ENCODE measurements at places on chromosomes 4 and X.

DNA sequence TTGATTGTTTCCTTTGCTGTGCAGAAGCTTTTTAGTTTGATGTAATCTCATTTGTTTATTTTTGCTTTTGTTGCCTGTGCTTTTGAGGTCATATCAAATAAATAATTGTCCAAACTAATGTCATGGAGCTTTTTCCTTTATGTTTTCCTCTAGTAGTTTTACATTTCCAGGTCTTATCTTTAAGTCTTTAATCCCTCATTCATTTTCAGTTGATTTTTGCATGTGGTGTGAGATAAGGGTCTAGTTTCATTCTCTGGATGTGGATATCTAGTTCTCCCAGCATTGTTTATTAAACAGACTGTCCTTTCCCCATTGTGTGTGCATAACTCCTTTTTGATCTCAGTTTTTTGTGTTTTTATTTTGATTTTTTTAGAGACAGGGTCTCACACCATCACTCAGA lies 179.1 kb upstream of the STK26 start:
- no peak for DNase-seq

GRCh38 chr4:139453041-139453370 lies 915 bp upstream of the RAB33B start:
- DNase-seq: no peak

DNA sequence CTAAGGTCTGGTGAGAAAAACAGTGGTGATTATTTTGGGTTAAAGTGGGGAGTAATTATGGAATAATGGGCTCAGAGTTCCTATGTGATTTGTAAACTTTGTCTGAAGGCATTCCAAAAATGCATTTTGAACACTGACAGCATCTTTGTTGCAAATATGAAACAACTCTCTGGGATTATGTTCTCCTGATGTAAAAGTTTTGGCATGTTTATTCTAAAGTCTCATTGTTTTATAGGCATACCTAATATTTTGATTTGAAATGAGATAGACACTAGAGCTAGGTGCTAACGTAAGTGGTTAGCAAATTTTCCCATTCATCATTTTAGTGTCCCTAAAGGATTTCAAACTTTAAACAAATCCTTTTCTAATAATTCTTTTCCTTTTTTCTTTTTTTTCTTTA lies 140.9 kb upstream of the ANXA3 start:
- no peak for DNase-seq

DNA sequence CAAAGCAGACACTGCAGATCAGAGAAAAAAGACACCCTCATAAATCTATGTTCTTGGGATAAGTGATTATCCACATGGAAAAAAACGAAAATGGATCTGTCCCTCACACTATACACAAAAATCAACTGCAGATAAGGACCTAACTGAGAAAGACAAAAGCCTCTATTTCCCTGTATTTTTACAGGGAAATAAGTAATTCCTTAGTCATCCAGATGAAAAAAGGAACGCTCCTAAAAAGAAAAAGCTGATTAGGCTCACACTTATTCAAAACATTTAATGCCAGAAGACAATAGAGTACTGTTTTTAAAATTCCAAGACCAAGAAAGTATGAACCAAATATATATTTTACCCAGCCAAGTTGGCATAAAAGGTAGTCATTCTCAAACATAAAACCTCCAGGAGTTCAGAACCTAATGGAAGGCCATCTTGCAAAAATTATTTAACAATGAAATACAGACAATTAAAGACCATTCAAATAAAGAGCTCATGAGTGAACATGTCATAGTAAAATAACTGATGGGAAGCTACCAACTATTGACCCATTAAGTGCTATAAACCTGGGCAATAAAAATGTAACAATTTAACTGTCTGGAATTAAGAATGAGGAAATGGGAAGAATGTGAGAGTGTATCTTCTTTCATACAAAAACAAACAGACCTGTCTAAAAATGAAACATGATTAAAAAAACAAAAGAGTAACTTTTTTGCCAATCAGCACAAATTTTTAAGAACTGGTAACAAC lies 20.4 kb downstream of the PAPSS1 start:
- DNase-seq: no peak

- no peak for DNase-seq
These were observed 681 bp downstream of the EXOC1 start for GRCh38 chr4:55854129-55854528.

DNA sequence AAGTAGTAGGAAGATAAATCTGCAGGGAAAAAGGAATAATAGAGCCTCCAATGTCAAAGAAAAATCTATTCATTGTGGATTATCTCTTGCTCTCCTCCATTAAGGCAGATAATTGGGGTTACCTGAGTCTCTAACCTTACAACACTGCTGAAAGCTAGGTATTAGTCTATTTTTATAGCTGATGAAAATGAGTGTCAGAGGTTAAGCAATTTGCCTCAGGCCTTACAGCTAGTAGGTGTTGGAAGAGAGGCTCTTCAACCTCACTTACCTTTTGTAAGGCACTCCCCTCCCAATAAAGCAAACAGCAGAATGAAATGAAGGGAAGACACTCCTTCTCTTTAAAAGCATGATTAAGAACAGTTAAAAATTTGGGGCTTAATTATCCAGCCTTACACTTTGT lies 45.4 kb upstream of the GAB1 start:
- DNase-seq: no peak

DNA sequence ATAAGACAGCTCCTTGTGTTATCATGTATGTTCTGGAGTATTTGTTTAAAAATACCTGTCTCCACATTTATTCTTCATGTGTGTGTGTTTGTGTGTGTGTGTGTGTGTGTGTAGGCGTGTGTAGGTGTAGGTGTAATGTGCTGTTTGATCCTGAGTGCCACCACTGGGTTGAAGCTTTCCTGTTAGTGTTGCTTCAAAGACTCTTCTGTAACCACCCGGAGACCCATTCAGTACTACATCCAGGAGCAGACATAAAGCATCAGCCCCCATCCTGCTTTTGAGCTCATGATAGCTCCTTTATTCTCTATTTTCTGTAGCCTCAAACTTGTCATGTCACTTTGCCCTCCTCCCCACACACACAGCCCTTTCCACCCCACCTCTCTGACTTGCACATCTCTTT lies 3.0 kb upstream of the ZDHHC9 start:
- no peak for DNase-seq

DNA sequence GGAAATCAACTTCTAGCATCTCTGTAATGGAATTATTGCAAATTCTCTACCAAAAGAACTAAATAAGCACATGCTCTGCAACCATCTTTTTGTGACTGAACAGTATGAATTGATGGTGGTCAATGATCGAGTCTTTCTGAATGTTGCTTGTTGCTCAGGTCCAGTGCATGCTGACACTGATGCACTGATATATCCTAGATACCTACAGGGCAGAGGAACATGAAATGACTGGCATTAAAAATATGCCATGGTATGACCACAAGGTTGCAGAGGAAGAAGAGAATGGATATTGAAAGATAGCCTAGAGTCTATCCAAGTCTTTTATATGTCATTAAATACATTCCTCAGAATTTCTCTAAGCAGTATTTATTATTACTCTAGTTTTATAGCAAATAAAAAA lies 692.8 kb upstream of the TENM3 start:
- DNase-seq: no peak

- DNase-seq: no peak
These were observed 138.0 kb downstream of the RBMX2 start for GRCh38 chrX:130539721-130540321.

- DNase-seq: no peak
These were observed 95.1 kb downstream of the NHS start for GRCh38 chrX:17470136-17470535.

DNA sequence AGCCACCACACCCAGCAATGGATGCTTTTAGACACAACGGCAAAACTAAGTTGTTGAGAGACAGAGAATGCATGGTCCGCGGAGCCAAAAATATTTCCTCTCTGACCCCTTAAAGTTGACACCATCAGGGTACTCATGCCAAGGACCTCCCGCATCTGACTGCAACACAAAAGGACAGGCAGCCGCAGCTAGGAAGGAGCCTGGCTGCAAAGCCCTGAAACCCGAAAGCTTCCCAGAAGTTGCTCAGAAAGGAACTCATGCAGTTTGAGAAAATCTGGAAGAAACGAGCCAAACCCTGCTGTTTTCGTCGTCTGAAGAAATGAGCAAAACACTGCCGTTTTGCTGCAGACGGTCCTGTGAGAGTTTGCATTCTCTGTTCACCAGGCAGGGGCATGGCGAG lies 16.5 kb downstream of the DHRSX start:
- DNase-seq: no peak

DNA sequence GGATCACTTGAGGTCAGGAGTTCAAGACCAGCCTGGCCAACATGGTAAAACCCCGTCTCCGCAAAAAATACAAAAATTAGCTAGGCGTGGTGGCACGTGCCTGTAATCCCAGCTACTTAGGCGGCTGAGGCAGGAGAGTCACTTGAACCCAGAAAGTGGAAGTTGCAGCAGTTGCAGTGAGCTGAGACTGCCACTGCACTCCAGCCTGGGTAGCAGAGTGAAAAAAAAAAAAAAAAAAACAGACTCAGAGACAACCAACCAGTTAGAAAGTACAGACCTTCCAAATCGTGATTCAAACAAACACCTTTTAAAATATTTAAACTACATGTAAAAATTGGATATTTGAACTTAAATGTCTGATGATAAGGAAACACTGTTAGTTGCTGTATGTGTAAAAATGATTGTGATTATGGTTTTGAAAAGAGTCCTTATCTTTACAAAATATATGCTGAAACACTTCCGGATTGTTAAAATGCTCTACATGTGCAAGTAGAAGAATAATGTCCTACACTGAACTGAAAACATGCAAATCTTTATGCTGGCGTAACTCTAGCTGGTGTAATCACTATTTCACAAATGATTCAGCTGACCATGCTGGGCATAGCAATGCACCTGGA lies 37.8 kb downstream of the SH3KBP1 start:
- no peak for DNase-seq

Measured in coronary artery (tissue), 2 donors.